ENCODE measurements at places on chromosomes 6 and 20.

GRCh38 chr20:19406381-19406780 lies 193.9 kb downstream of the SLC24A3 start:
- no peak for DNase-seq

GRCh38 chr6:70563530-70563929 lies 3.2 kb upstream of the SDHAF4 start:
- no peak for DNase-seq

DNA sequence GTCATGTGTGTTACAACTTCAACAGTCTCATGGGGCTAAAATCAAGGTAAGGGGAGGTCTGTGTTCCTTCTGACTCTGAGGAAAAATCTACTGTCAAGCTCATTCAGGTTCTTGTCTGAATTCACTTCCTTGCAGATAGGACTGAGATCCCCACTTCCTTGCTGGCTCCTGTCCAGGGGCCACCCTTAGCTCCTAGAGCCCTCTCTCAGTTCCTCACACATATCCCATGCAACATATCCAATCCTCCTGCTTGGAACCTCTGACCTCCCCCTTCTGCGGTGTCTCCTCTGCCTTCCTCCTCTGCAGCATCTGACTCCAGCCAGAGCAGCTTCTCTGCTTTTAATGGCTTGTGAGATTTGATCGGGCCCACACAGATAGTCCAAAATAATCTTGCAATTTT lies 27.1 kb upstream of the MICB start:
- DNase-seq, result no peak

GRCh38 chr6:158086054-158086503 lies 82.0 kb downstream of the SERAC1 start:
- DNase-seq, result no peak

DNA sequence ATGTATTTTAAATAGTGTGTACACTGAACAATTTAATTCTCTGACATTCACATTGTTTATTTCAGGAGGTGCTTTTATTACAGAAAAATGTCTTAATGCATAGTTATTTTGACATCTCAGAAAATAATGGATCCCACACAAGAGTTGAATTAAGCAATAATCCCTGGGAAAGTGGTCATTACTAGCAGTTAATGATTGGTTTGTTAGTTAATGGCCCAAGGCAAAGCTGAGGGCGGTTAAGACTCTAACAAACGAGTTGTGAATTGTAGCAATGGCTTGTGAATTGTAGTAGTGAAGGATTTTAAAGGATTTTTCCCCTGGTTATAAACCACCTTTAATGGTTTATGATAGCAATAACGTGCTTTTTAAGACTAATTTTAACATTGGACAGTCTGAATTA lies 1316.0 kb upstream of the GJE1 start:
- DNase-seq, result no peak

GRCh38 chr20:44180814-44181213 lies 6.2 kb downstream of the JPH2 start:
- no peak for DNase-seq

DNA sequence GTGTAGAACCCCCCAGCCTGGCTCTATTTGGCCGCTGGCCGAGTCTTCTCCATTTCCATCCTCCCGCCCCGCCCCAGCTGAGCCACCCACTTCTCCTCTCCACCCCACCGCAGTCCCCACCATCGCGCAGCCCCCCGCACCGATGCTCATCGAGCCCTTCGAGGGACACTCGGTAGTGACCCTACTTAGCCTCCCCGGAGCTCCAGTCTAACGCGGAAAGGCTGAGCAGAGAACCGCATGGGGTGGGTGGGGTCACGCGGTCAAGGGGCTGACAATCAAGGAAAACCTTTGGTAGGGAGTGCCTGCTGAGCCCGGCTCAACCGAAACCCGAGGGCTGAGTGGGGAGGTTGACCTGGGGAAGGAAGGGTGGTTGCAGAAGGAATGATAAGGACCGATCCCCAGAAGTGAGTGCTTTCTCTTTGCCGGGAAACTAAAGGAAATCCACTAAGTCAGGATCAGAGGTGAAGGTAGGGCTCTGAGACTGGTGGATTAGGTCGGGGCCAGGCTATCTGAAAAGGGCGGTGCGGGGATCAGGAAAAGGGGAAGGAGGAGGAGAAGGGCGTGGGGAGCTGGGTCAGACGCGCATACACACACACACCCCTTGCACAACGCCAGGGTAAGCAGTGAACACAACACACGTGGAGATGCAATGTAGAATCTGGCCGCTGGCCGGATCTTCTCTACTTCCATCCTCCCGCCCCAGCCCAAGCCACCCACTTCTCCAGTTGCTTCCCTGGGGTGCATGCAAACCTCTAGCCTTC lies 49.8 kb downstream of the CPXM1 start:
- no peak for DNase-seq

DNA sequence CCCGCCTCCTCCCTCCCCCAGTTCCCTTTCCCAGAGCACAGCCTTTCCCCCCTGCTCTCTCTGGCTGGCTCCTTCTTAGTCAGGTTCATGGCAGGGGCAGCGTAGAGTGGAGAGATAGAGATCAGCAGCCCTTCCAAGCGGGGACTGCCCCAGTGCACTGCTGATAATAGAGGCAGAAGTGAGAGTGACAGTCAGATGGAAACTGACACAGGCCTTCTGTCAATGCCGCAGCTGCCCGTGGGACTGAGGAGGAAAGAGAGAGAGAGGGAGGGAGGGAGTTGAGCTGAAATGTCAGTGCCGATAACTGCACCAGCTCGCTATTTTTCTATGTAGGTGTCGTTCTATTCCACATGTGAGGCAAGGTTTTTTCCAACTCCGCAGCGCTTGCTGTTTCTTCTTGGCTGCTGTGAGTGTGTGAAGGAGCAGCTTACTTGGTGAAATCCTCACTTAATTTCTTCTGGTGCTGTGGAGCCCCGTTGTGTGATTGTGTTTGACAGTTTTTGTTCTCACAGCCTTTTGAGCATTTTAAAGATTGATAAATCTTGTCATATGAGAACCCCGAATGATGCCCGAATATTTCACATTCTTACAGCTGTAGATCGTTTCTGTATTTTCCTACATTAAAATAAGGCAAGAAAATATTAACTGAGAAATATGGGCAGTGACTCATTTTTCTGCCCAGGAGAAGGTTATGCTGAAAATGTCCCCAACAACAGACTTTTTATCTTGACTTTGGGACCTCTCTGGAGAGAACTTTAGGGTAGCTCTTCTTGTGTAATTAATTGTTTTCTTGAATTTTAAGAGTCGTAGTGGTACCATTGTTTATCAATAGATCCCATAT lies 386.4 kb upstream of the MMS22L start:
- no peak for DNase-seq

- no peak for DNase-seq
These were observed 709 bp upstream of the ZNF76 start for GRCh38 chr6:35258858-35259193.

GRCh38 chr6:49457771-49458170 lies 5.3 kb downstream of the MMUT start:
- no peak for DNase-seq

DNA sequence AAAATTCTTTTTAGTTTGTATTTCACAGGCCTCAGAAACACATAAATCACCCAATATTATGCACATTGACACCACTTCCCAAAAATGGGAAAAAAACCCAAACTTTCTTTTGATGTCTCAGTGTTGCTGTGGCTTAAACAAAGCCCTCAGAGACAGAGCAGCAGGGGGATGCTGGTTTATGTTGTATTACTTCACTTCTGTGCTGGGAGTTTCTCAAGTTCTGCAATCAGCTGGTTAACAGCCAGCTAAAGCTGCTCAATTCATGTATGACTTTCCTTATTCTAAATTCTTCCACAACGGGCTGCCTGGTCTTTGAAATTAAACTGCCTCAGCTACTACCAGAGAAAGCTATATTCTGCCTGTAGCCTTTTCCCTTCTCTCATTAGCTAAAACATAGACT lies 5.6 kb downstream of the FILIP1 start:
- DNase-seq, result no peak

- no peak for DNase-seq
These were observed 46.2 kb downstream of the RPP40 start for GRCh38 chr6:4957521-4958231.

DNA sequence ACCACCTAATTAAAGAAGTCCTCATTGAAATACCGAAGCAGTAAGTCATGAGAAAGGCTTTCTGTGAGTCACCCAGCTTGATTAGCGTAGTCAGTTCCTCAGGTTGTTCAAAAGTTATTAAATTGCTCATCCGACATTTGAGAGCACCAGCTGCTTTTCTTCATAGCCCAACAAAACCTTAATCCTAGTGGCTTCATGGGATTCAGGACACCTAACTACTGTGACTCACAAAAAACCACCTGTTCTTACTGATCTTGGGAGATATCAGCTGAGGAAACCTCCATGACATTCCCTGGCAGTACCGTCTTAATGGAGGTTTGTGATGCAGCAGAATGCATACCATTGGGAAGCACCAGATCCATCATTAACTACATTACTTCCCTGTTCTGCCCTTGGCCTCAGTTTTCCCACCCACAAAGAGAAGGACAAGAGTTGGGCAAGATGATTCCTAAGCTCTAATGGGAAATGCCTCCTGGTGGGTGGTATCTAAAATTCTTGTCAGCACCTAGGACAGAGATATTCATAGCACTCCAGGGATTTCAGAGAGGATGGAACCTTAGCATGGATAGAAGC lies 103.8 kb downstream of the KHDC1L start:
- DNase-seq, result no peak

GRCh38 chr6:10587656-10588406 lies 66.7 kb downstream of the GCNT2 start:
- peak; percentile 22 for DNase-seq

DNA sequence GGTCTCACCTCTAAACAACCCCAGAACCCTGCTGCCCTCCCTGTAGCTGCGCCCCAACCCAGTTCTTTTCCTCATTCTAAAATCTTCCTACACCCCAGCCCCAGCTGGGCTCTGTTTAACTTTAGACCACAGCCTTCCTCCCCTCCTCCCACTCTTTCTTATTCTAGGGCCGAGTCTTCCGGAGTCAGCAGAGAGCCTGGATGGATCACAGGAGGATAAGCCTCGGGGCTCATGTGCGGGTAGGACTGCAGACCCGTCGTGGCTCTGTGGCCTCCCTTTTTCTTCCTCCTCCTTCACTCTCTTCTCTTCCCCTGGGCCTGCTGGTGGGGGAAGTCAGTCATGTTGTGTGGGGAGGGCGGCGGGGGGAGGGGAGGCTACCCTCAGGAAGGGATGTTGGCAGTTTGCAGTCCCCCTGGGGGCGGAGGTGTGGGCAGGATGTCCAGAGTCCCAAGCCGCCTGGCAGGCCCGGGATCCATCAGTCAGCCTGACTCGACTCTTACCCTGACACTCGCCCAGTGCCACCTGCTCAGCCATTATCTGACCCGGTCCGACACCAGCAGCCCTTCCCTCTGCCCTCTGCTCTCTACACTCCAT lies 8.1 kb downstream of the CAPN11 start:
- no peak for DNase-seq

GRCh38 chr6:128600397-128600951 lies 80.1 kb upstream of the PTPRK start:
- DNase-seq, result peak; percentile 61

DNA sequence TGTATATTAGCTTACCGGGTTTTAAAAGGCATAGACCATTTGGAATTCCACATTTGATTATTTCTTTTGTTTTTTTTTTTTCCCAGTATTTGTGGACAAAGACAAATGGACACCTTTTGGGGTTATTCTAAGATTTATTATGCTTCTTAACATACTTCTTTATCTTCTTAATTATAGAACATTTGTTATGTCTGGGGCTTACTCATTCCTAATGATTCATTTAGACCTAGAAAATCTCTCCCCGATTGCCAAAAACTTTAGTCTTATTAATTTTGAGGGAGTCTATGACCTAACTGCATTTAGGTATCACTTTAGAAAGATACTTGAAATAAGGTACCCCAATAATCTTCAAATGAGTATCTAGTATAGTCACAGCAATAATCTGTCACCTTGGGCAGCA lies 170.7 kb upstream of the PREP start:
- no peak for DNase-seq

DNA sequence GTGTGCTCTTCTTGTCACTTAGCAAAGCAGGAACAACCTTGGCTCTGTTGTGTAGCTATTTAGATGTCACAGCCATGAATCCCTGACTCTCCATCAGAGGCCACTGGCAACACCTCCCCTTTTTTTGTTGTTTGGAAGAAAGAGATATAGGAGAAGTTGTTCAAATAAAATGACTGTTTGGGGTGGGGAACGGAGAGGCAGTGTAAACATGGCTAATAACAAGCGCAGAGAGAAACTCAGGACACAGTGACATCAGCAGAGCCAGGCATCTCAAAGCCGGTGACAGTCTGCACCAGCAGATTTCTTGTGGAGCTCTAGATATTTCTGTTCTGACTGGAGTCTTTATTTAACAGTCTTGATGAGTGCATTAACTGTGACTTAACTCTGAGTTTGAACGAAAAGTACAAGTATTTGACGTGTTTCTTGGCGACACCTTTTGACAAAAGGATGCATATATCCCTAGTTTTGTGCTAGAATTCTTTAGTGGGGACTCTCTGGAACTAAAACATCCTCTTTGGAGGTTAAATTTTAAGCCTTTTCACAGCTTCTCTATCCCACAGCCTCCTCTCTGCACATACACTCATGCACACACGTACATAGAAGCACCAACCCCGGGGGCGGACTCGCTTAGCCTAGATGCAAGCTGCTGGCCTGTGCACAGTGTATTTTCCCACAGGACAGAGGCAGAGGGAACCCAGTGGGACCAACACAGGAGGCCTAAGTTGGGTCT lies 53.8 kb downstream of the ADAT2 start:
- no peak for DNase-seq

GRCh38 chr6:22596011-22596410 lies 26.6 kb downstream of the HDGFL1 start:
- no peak for DNase-seq

GRCh38 chr6:37952027-37952426 lies 132.5 kb downstream of the ZFAND3 start:
- DNase-seq, result peak; percentile 9

- DNase-seq, result no peak
These were observed 4.2 kb downstream of the DUSP22 start for GRCh38 chr6:296151-297122.

- peak; percentile 60 for DNase-seq
These were observed 6.5 kb downstream of the RBM38 start for GRCh38 chr20:57397693-57398108.

DNA sequence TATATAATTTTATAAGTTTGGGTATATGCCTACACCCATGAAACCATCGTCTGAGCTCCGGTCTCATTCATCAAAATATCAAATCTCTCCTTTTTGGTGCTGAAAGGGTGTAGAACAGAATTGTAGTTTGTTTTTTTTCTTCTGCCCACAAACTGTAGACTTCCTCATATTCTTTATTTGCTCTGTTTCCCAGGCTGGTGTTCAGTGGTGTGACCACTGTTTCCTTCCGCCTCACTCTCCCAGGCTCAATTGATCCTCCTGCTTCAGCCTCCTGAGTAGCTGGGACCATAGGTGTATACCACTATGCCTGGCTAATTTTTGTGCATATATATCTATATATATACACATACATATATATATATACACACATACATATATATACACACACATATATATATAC lies 139.6 kb upstream of the HCRTR2 start:
- DNase-seq, result no peak

GRCh38 chr6:41347378-41348050 lies 12.1 kb downstream of the NCR2 start:
- DNase-seq, result no peak
